ENCODE measurements at places on chromosomes 7 and 10.

GRCh38 chr7:117118579-117119180, 165.4 kb downstream of the ST7 start:
- no peak for DNase-seq

DNA sequence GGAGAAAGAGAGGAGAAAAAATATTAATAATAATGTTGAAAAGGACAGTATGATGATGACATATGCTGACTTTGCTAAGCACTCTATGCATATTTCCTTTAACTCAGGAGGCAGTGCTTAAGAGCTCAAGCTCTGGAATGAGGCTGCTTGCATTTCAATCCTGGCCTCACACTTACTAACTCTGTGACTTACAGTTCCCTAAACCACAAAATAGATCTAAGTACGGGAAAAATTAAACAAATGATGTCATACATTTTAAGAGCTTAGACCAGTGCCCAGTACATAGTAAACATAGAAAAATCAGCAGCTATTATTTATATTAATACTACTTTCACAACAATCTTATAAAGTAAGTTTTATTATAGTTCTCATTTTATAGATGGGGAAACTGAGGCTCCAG, 61.3 kb downstream of the GFRA1 start:
- no peak for DNase-seq

GRCh38 chr10:16870331-16870730, 53.1 kb upstream of the RSU1 start:
- no peak for DNase-seq

- peak; percentile 11 for DNase-seq
These were observed 192.5 kb upstream of the SEMA3C start for GRCh38 chr7:81111358-81111757.

DNA sequence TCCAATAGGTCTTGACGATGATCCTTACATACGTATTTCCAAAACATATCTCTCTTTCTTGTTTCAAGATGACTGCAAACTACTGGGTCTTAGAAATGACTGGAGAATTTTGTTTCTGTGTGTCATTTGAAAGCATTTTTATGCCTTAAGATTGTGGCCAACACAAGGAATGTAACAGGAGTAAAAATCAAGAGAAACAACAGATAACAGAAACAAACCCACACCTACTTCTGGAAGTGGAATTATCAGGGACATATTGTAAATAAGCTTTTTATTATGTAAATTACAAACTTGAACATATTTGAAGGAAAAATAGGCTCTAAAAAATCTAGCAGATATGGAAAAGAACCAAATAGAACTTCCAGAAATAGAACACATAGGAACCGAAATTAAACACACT, 195.6 kb downstream of the CYP26A1 start:
- no peak for DNase-seq

DNA sequence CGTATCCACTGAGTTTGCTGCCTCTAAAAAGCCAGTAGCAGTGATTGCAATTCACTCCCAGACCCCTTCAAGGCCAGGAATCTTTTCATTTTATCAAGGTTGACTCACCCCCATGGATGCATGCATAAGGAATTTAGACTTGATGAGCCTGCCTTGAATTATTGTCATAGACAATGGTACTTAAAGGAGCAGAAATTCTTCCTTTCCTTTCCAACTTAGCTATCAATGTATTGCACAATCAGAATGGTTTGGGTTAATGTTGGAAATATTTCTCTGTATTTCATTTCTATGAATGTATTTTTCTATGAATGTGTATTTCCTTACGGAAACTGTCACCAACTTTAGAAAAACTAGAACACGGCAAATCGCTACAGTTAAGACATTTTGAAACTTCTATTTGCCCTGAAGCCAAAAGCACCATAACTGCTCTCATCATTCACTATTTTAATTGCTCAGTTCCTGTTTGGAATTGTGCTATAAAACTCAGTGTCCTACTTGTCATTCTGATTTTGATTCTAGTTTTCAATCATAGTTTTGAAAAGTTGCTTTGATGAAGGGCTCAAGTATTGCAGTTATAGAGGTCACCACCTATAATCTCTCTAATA, 355.7 kb upstream of the AKR1E2 start:
- DNase-seq, result peak; percentile 5

DNA sequence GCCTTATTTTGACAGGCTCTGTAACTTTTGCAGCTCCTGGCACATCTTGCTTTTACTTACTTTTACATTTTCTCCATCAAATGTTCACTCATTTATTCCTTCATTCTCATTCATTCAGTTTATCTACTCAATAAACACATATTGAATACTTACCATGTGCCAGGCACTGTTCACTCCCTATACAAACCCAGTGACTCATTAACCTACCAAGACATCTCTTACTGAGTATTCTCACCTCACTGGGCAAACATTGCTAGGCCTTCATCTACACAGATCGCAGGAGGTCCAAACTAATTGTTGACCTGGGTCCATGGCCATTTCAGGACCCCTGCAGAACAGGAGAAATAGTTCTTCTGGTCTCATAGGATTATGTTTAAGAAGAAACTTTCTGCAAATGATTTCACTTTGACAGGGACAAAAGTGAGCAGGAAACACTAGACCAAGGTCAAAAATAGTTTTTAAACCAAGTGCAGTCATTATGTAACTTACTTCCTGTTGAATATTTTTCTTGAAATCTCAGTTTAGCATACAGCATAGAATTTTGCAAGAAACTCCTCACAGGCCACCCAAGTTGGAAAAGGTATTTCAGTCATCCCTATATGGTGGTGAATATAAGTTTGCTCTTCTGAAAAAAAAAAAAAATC, 17.6 kb downstream of the SLC26A4 start:
- DNase-seq, result no peak

- no peak for DNase-seq
These were observed 80.2 kb downstream of the RHOBTB1 start for GRCh38 chr10:60863796-60864195.

GRCh38 chr7:98930921-98931320, 52.6 kb downstream of the TRRAP start:
- no peak for DNase-seq

GRCh38 chr7:77797734-77798393, 370 bp downstream of the TMEM60 start:
- no peak for DNase-seq

DNA sequence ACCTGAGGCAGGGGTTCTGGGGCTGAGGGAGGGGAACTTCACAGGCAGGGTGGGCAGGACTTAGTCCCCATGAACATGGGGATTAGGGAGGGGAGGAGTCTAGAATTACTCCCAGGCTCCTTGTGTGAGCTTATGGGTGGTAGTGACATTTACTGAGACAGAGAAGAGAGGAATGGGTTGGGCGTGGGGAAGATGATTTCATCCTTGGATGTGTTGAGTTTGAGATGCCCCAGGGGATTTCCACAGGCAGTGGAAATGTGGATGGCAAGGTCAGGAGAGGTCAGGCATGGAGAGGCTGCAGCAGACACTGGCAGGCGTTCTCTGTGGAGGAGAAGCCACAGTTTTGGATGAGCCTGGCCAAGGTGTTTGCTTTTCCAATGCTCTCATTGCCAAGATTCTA, 26.4 kb upstream of the GSDME start:
- no peak for DNase-seq

DNA sequence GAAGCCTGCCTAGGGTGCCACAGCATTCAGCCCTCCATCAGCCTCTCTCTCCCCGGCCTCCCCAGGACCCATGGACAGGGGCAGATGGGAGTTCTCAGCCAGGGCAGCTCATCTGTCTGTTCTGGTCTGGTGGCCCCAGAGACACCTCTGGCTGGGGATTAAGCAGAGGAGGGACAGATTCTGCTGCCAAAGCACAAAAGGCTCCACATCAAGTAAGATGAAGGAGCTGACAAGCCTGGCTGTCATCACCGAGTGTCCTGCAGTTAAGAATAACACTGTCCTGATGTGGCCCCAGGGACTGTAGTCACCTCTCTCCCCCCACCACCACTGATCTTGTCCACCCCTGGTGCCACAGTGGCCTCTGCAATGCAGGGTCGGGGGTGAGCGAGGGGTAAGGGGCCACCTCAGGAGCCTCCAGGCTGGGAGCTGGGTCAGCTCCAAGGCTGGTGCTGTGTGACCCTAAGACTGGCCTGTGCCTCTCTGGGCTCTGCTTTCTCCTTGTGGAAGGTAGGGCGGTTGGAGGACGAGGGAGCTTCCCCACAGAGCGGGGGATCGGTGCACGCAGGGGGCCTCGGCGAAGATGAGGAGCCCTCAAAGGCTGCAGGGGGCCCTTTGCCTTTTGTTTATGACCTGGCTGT, 18.7 kb downstream of the C10orf105 start:
- no peak for DNase-seq

- no peak for DNase-seq
These were observed 29.4 kb upstream of the HNRNPH3 start for GRCh38 chr10:68302503-68302823.

GRCh38 chr7:24907311-24907886, 72.6 kb downstream of the OSBPL3 start:
- peak; percentile 69 for DNase-seq

- no peak for DNase-seq
These were observed 4.6 kb upstream of the HMX2 start for GRCh38 chr10:123143162-123143824.

GRCh38 chr10:71126432-71126831, 85.9 kb upstream of the UNC5B start:
- no peak for DNase-seq

DNA sequence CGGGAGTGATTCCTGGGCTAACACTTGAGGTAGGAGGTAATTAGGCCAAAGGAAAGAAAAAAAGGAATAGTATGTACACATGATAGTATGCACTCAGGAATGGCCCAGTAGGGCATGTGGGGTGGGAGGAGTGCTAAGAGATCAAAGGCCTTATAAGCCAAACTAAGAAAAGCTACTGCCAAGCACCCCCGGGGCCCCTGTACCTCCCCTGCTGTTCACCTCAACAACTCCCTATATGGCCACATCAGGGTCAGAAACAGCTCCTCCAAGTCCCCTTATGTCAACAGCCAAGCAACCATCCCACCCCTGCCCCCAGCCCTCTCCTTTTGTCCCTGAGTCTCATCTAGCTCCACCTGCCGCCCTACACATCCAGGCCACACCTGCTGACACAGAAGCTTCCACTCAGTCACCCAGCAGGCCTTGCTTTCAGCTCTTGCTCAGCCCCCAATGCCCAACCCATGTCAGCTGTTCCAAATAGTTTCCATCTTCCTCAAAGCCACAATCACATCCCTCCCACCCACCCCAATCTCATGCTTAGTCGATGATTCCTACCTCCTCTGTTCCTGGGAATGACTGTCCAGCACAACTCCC, 80.2 kb downstream of the SORBS1 start:
- no peak for DNase-seq

- peak; percentile 0 for DNase-seq
These were observed 254.1 kb downstream of the RELN start for GRCh38 chr7:103735377-103735776.

DNA sequence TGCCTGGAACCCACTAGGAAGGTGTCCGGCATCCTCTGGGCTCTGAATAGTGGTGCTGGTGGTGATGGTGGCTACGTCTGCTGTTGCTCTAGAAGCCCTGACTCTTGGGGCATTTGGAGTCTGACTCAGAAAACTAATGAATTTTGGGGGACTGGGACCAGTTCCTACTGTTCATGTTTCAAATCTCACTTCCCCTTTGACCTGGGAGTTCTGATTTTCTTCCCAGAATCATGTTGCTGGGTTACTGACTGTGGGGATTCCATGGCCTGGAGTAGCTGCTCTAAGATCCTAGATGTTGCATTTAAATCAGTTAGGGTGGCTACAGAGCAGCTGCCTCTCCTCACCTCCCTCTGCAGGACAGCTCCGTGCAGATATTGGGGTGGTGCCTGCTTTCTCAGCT, 3.2 kb downstream of the TSPAN33 start:
- DNase-seq, result no peak

- DNase-seq, result no peak
These were observed 5.6 kb upstream of the ZC3HAV1 start for GRCh38 chr7:139115104-139115503.

DNA sequence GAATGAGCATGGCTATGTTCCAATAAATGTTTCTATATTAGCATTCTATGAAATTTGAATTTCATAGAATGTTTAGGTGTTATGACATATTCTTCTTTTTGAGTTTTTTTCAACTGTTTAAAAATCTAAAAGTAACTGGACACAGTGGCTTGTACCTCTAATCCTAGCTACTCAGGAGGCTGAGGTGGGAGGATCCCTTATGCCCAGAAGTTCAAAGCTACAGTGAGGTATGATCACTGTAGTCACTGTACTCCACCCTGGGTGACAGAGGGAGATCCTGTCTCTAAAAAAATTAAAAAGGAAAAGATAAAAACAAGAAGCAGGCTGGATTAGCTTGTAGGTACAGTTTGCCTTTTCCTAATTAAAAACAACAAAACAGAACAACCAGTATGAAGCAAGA, 95.1 kb downstream of the NRBF2 start:
- DNase-seq, result no peak

DNA sequence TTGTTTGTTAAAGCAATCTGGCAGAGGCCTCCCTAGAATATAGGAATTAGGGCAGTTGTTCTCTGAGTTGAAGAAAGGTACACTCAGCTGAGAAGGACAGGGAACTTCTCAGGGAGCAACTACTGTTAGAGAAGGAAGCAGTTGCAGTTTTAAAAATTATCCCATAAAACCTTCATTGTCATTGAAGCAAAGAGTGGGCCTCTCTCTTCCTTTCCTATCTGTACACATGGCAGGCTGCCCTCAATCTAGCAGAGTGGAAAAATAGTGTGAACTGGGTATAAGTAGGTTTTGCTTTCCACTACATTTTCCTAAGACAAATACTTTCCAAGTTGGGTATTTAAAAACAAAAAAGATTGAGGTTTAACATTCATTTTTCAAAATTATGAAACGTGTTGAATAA, 236.7 kb upstream of the KLF14 start:
- DNase-seq, result no peak

- no peak for DNase-seq
These were observed 940 bp upstream of the PSD start for GRCh38 chr10:102419269-102420180.

GRCh38 chr7:123660514-123661354, 5.1 kb downstream of the LMOD2 start:
- DNase-seq, result no peak

DNA sequence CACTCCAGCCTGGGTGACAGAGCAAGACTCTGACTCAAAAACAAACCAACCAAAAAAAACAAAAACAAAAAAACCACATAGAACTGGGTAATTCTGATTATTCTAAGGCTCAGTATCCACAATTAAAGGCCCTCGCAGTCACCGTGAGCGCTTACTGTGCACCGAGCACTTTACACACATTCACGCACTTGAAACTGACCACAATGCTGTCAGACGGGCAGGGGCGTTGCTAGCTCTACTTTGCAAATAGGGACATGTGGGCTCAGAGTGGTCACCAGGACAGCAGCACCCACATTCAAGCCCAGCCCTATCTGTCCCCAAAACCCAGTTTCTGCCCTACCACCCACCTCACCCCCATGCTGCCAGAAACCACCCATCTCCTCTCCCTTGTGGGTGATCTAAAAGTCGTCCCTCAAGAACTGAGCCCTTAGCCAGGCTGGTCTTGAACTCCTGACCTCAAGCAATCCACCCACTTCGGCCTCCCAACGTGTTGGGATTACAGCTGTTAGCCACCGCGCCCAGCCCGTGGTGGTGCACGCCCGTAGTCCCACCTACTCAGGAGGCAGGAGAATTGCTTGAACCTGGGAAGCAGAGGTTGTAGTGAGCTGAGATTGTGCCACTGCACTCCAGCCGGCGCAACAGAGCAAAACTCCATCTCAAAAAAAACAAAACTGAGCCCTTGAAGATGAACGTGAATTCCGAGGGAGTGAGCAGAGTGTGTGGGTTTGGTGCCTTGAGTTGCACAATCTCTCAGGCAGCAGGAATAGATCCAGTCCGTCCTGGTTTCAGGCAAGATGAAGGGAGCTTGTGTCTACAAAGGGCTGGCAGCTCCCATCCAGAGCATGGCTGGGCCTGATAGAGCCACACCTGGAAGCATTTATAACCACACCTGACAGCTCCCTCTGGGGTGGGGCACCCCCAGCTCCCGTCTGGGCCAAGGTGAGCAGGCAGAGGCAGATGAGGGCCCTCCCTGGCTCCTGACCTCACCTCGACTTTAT, 5.4 kb upstream of the HSPB1 start:
- DNase-seq, result no peak
